Brain pericyte (primary cell): ENCODE measurements at places on chromosomes 2 and 18.

DNA sequence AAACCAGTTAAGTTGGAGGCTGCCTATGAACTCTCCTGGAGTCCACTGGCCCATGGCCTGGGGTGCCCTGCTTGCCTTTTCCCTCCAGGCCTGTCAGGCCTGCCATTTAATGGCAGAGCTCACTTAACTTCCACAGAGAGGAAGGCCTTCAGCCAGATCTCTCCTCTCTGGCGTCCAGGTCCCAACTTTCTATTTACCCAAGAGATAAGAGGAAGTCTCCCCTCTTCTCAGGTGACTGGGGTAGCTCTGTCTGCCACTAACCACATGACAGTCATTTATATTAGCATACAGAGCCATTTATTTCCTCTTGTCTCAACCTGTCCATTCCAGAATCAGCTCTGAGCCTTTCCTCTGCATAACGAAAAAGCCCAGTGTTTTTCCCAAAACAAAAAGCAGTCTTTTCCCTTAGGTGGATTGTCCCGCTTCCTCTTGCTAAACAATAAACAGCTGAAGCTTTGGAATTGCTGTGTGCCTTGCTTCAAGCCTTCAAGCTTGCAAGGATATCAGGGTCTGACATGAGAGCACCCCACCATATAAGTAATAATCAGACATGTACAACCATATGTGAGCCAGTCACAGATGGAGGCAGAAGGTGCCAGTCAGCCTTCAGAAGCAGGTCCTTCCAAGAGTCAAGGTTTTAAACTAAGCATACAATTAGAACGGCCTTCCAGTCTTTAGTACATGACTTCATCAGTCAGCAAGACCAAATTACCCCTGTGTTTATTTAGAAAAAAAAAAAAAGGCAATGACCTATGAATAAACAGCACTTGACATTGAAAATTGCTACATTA lies 71.2 kb upstream of the STPG4 start:
- no peak for DNase-seq

DNA sequence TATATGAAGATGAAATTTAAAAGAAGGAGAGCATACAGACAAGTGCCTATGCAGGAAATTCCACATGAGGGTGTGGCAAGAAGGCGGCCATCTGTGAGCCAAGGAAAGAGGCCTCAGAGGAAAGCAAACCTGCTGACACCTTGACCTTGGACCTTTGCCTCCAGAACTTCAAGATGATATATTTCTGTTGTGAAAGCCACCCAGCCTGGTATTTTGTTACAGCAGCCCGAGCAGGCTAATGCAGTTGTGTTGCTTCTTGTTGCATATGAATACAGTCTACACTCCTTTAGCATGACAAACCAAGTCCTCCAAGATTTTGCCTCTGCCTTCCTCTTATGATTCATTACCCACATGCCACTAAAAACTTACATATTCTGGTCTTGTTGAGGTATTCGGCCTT lies 374.8 kb upstream of the TRIB2 start:
- no peak for DNase-seq

DNA sequence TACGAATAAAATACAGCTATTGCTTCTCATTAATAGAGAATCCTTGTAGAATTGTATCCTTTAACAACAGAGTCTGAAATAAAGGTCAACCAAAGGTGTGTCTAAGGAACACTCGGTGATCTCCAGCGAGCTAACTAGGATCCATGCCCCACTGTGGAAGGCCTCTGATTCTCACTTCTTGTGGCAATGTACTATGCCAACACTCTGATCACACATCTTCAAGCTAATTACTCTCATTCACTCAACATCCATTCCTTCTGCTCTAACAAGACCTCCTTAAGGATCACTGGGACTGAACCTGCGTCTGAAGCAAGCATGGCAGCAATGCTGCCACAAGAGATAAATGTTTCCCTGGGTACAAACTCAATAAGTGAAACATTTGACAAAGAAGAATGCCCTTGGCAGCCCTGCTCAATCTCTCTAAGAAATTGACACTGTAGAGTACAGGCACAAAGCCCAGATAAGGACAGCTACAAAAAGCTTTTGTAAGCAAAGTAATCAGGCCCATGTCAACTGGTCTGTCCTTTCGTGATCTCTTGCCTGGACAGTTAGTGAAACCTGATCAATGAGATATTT lies 74.6 kb upstream of the PARD3B start:
- no peak for DNase-seq

- no peak for DNase-seq
Measured at GRCh38 chr2:50066873-50067272, 912.6 kb upstream of the FSHR start.
